Ammon's horn (tissue), 1 donor: ENCODE measurements at places on chromosomes 5 and 9.
A peak's percentile ranks its signal among the peaks of the same experiment; 100 is the strongest.

- DNase-seq: no peak
Measured at GRCh38 chr5:14743601-14744295, 79.2 kb downstream of the OTULIN start.

DNA sequence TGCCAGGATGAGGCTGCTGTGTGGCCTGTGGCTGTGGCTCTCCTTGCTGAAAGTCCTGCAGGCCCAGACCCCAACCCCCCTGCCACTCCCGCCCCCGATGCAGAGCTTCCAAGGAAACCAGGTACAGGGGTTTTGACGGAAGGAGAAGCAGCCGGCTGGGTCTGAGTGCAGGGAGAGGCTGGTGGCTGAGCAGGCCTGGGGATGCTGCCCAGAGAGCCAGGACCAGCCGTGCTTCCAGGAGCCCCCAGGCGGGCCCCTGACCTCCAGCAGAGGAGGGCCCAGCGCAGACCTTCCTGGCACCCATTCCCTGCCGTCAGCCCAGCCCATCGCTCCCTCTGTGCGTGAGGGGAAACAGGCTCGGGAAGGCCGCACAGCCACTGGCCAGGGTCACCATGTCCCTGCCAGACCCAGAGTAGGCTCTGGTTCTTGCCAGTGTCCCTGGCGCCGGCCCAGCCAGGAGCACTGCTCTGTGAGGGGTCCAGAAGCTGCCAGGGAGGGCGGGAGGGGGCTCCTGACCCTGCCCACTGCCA is 313 bp downstream of the LCN12 start:
- peak; percentile 61 for DNase-seq

DNA sequence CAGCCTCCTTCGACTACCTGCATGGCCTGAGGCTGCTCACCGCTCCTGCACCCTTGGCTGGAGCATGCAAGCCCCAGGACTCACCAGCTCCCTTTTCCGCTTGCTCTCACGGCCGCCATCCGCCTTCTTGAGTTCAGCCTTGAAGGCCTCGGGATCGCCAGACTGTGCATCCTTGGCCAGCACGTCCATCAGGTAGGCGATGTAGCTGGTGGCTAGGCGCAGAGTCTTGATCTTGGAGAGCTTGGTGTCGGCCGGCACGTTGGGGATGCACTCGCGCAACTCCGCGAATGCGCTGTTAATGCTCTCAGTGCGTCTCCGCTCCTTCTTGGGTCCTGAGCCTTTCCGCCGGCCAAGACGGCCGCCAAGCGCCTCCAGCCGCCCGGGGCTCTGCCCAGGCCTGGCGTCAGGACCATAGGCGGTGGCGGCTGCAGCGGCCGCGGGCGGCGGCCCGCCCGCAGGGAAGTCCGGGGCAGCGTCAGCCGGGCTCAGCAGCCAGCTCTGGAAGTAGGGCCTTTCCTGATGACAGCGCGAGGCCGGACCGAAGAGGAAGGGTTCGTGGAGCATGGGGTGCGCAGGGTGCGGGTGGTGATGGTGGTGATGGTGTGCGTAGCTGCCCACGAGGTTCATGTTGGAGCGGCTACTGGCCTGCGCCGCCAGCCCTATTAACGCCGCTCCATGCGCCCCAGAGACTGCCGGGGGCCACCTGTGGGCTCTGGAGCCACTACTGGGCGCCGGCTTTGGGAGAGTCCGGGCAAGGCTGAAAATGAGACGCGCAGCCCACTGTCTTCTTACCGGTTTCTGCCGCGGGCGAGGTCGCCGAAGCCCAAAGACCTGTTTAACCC is 424 bp downstream of the HAND1 start:
- no peak for DNase-seq

- no peak for DNase-seq
Measured at GRCh38 chr9:127970401-127971313, 10.1 kb downstream of the EEIG1 start.

DNA sequence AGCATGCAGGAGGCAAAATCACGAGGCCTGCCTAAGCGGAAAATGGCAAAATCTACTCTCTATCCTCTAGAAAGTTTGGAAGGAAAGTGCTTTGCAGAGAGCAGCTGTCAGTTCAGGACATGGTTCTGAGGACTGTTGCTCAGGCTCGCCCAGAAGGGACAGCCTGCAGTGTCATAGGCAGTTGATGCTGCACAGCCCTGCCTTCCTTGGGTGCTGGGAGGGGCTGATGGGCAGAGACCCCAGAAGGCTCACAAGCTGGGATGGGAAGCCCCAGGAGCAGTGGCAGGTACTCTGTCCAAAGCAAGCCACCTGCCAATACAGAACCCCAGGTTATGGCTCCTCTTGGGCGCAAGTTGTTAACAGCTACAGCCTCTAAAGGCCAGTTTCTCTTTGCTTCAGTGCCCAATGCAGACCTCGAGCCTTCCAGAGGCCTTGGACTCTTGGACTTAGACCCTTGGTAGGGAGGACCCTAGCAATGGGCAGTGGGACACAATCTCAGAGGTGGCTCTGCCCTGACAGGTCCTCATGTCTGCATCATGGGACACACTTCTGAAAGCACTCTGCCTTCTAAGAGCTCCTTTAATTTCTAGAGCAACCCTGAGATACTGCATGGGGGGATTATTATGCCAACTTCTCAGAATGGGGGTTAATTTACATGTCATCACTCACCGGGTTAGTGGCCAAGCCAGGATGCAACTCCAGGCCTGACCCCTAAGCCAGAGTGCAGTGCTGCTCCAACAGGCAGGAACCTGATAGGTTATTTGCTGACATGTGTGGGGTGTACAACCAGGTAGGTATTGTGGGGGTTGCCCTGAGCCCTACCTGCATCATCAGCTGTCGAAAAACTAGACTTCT is 57.1 kb downstream of the MACROH2A1 start:
- DNase-seq: no peak
